ENCODE measurements at places on chromosomes 3 and 15. TPM values are rescaled to one million over a fixed set of nuclear protein-coding genes. Genes with fewer than 3 reads are reported as not detected.

The BHLHE40 gene
- 579 TPM for total RNA-seq

The CLEC3B gene
- not detected for total RNA-seq

The IGF2BP2 gene
- 3.5 TPM for total RNA-seq

The GP9 gene
- 0.45 TPM for total RNA-seq

The SQOR gene
- 91.2 TPM for total RNA-seq

The GABRG3 gene
- not detected for total RNA-seq

The PHLDB2 gene
- total RNA-seq, result 13.6 TPM

The KNL1 gene
- total RNA-seq, result 20.1 TPM

The AAGAB gene
- 50.5 TPM for total RNA-seq

The TICRR gene
- 42.1 TPM for total RNA-seq

The LARP6 gene
- not detected for total RNA-seq

The TRH gene
- not detected for total RNA-seq

The CD200 gene
- total RNA-seq, result 0.36 TPM

The GREM1 gene
- total RNA-seq, result not detected

The GATM gene
- total RNA-seq, result 1.4 TPM

The RBM6 gene
- total RNA-seq, result 96.6 TPM

The FGF7 gene
- total RNA-seq, result not detected

The CFAP100 gene
- total RNA-seq, result not detected

The TUSC7 gene
- not detected for total RNA-seq

The SEMA3G gene
- total RNA-seq, result not detected

The ZNF385D gene
- total RNA-seq, result not detected

The COL6A5 gene
- total RNA-seq, result not detected

The CACNA2D2 gene
- total RNA-seq, result 1.7 TPM

The RLBP1 gene
- total RNA-seq, result not detected

The TMEM207 gene
- total RNA-seq, result not detected

The THRB gene
- 0.22 TPM for total RNA-seq

The ADAMTS9 gene
- total RNA-seq, result not detected

The TTC21A gene
- 0.12 TPM for total RNA-seq

The SCN11A gene
- total RNA-seq, result 0.05 TPM

The THOC7 gene
- 65.7 TPM for total RNA-seq
